ENCODE measurements at places on chromosomes 16 and 17.

DNA sequence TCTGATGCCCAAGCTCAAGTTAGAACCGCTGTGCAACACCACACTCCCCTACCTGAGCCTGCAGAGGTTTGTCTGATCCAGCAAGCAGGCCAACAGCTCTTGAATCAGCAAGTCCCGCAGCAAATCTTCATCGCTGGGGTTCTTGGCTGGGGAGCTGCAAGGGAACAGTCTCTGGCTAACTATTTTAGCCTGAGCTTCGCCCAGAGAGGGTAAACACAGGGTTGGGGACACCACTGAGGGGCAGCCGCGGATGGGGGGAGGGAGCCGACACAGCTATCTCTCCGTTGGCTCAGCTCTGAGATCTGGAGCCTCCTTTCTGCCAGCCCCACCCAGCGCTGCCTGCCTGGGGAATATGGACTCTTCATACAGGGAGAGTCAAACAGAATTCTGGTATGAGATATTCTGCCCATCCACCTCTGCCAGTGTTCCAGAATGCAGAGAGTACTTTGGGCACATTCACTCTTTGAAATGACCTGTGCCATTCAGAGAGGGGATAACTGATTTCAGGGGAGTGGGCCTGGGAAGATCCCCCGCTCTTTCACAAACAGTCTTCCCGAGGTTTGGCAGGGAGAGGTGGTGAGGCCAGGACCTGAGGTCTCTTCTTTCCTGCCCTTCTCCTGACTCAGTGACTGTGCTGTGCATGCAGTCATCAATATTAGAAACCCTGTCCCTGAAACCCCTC is 7.4 kb downstream of the GIP start:
- no peak for DNase-seq

DNA sequence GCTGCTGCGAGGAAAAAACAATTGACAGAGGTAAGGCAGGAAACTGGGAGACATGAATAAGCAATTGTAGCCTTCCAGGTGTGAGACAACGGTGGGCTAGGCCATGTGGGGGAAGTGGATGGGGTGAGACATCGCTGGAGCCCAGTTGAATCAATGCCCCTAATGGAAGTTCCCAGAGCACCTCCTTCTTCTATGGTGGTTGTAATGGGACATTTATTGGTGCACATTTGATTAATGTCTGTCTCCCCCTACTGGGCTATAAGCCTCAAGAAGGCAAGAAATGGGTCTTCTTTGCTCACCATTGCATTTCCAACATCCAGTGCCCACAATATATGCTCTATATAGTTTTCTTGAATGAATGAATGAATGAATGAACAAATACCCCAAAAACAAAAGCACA is 22.7 kb upstream of the CD300E start:
- DNase-seq, result no peak

DNA sequence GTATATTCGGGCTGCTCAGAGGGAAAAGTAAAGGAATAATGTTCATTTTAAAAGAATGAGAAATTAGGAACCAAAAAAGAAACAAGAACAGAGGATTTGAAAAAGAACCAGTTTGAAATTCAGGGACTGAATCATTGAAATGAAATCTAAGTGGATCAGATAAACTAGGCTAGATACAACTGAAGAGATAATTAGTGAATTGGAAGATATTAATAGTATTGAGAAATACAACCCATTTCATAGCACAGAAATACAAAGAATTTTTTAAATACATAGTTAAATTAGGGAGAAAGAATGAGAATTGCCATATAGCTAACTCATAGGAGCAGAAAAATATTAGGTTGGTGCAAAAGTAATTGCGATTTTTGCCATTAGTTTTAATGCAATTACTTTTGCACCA is 117.3 kb upstream of the NOL11 start:
- no peak for DNase-seq

DNA sequence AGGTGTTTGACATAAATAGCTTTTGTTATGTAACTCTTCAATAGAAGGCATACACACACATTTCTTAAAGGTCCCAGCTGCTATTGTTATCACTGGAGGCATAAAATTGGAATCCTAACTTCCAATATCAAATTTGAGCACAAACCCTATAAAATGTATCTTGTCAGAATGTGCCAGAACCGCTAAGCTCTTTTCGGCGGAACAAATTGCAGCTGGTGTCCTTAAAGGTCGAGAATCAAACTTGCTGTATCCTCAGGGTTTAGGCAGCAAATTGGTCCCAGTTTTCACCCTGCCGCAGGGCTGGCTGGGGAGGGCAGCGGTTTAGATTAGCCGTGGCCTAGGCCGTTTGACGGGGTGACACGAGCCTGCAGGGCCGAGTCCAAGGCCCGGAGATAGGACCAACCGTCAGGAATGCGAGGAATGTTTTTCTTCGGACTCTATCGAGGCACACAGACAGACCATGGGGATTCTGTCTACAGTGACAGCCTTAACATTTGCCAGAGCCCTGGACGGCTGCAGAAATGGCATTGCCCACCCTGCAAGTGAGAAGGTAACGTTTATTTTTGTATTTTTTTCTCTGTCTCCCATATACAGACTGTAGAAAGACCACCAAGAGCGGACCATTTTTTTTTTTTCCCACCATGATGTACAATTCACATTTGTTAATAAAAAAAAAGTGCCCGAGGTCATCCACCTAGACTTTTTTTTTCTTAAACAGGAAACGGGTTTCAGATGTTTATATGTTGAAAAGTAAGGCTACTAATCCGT is 297.1 kb downstream of the IRF8 start:
- no peak for DNase-seq

DNA sequence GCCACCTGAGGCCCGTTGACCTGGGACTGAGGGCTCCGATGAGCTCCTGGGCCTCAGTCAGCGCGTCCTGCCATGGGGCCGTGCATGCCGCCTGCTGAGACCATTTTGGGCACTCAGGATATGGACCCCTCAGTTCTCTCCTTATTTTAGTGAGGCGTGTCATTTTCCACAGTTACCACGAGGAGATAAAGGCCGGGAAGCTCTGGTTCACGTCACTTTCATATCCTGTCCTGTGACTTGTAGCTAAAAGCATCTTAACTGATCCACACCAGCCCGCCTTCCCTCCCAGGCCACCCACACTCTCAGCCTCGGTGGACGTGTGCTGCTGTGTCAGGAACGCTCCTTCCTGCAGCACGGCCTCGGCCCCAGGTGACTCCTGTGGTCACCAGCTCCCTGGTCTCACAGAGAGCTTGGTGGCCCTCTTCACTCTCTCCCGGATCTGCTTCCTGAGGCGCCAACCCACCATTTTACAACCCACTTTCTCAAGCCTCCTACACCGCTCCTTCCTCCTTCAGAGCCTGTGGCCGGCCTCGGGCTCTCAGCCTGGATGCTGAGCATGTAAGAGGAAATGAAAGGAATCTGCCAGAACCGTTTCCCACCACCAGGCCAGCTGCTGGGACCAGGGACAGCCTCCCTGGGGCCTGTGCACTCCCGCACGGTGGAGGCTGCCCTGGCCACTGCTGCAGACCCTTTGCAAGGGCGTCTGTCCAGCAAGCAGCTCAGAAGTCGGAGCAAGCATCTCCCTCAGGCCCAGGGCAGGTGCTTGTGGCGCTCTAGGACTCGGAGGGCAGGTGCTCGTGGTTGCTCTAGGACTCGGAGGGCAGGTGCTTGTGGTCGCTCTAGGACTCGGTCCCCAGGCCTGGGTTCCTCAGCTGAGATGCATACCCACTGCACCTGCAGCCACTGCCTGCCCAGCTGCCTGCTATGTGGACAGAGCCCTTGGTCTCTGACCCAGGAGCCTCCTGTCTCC is 23.9 kb upstream of the FASN start:
- no peak for DNase-seq

- DNase-seq, result peak; percentile 13
These were observed 19.6 kb downstream of the ATF7IP2 start for GRCh38 chr16:10405386-10405939.

- no peak for DNase-seq
These were observed 2.6 kb downstream of the LGALS3BP start for GRCh38 chr17:78976907-78977680.

DNA sequence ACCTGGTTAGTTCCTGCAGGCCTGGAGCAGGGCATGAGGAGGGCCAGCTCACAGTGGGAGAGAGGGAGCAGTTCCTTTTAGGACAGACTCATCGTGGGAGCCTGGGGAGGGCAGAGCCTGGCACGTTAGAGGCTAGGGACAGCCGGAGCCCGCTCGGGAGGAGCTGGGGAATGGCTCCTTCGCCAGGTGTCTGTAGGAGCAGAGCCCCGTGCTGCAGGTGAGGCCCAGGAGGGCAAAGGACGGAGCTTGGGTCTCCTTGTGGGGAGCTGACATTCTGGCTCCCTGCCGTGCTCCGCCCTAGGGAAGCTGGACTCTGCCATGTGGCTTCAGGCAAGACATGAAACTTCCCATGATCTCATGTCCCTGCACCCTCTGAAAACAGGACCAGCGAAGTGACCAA is 18.7 kb upstream of the MTSS2 start:
- no peak for DNase-seq

DNA sequence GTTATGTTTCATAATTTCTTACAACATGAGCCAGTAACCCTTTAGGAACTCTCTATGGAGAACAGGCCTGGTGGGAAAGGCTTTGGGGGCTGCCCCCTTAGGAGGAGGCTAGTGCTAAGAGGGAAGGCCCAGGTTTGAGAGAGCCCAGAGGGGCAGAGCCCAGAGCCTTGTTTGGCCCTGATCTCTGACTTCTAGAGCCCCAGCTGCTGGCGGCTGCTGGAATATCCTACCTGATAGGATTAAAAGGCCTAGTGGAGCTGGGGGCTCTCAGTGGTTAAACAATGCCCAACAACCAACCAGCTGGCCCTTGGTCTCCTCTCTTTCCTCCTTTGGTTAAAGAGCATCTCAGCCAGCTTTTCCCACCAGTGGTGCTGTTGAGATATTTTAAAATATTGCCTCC is 54.1 kb downstream of the IGF2BP1 start:
- DNase-seq, result no peak

GRCh38 chr17:74778960-74779359 is 2.8 kb upstream of the NAT9 start:
- no peak for DNase-seq

- no peak for DNase-seq
These were observed 39.4 kb downstream of the PLCG2 start for GRCh38 chr16:81818568-81818896.

GRCh38 chr17:7167832-7168231 is 11.3 kb downstream of the ASGR1 start:
- DNase-seq, result no peak

GRCh38 chr17:35944151-35944550 is 638 bp upstream of the LYZL6 start:
- DNase-seq, result no peak

- no peak for DNase-seq
These were observed 3.0 kb downstream of the DEF8 start for GRCh38 chr16:89951509-89951908.

- no peak for DNase-seq
These were observed 3.2 kb downstream of the GNPTG start for GRCh38 chr16:1354815-1355540.

DNA sequence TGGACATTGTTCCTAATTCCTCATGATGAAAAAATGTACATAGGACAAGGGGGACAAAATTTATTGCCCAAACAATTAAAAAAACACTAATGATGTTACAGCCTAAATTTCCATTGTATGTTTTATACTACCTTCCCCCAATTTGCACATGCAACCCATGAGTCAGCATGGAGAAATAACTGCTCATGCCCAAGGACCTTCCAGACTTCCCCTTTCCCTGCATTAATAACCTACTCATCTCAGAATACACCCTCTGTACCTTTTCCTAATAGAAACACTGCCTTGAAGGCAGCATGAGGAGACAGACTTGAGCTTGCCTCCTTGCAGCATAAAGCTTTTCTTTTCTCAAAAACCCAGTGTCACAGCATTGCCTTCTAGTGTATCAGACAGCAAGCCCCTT is 2402.8 kb downstream of the TP53TG3F start:
- no peak for DNase-seq

DNA sequence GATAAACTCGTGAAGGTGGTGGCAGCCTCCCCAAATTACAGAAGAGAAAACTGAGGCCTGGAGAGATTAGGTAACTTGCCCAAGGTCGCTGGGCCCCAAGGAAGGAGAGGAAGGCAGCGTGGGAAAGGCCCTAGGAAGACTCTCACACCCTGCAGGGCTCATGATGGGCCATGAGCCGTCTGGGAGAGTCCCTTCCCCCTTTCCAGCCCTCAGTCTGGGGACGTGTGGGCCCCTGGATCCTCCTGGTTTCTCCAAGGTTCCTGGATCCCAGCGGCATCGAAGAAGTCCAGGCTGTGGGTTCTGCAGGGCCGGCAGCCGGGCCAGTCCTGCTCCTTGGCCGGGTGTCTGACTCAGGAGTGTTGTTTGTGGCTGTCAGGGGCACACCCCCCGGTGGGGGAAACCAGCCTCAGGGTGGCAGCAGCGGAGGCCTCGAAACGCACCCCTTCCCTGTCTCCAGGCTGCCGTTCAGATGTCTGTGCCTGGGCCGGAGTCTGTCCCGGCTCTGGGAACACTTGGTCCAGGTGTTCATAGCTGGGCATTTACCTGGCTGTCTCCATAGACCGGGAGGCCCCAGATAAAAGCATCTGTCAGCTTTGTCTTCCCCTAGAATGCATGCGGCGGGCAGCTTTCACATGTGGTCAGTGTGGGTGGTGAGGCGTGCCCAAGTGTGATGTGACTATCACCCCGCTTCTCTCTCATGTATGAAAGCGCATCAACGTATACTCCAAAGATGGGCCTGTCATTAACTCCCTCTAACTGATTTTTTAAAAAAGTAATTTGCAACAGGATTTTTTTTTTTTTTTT is 3.7 kb upstream of the RAP1GAP2 start:
- no peak for DNase-seq

DNA sequence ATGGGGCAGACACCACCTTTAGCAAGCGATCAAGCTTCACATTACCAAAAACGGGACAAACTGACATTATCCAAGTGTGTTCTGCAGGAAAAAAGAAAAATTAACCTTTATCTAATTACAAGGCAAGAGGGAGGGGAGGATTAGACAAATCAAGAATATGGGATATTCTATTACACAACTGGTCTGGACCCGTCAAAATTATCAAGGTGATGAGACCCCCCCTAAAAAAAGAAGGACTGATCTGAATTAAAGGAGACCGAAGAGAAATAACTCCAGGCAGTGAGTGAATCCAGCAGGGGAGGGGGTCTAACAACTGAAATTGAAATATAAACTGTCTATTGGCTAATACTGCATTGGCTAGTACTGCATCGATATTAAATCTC is 424 bp upstream of the NUBP1 start:
- DNase-seq, result no peak

- no peak for DNase-seq
These were observed 315.6 kb downstream of the SNX29 start for GRCh38 chr16:12291989-12292759.

GRCh38 chr16:48393485-48394354 is 8.5 kb upstream of the SIAH1 start:
- DNase-seq, result no peak

DNA sequence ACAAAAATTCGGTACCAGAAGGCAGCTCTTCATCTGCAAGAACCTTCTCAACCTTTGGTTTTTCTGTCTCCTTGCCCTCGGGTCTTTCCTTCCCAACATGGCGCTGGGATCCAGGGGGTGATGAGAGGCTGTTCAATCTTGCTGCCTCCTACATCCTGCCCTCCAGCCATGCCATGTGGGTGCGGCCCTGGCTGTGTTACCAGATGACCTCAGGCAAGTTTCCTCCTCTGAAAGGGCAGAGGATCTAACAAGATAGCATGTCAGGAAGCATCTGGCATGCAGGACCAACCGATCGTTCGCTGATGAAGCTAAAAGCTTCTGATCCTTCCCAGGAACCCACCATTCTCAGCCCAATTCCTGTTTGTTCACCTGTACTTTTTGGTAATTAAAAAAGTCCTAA is 36.8 kb upstream of the BCAR1 start:
- DNase-seq, result no peak

- peak; percentile 44 for DNase-seq
These were observed 16.0 kb upstream of the TANC2 start for GRCh38 chr17:62950067-62950466.

- no peak for DNase-seq
These were observed 24.0 kb upstream of the CACNG1 start for GRCh38 chr17:67020293-67020766.
